Skeletal muscle cell (primary cell): ENCODE measurements at places on chromosomes 3 and 15.

GRCh38 chr3:169954142-169954756 lies 12.4 kb upstream of the SEC62 start:
- no peak for DNase-seq

DNA sequence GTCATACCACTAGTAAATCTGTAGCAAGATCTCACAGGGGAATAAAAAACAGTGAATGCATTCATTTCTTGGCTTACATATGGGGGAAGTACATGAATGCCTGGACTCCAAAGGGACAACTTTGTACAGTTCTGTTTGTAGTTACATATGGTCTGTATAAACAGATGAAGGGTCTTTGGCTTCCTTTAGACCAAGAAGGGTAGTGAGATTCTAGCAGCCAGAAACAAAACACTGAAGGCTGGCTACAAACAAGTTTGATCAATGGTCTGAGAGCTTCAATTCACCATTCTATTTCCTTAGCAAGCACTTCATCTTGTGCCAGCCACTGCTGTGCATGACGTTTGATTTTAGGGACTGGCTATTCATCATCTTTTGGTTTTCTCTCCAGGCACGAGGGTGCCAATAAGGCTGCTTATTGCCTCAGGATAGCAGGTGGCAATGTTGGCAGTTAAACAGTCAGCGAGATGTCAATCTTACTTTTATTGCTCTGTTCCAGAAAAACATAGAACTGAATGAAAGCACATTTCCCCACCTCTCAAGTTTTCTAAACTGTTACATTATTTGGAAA lies 313.7 kb upstream of the COL8A1 start:
- no peak for DNase-seq

GRCh38 chr3:73510784-73511183 lies 114.0 kb downstream of the PDZRN3 start:
- DNase-seq: no peak

DNA sequence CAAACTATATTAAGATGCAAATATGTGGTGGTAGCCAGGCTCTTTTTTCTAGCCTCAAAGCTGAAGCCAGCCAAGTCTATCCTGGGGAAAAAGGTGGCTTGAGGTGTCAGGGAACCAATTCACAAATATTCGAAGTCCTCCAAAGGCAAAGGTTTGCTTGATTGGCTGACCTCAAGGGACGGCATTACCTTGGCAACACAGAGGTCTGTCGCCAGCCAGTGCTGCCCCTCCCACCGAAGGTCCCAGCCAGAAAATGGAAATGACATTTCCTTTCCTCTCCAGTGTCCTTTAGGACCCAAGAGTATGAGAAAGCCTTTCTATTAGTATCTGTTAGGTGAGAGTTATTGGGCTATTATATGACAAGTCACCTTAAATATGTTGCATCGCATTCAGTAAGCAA lies 96.0 kb upstream of the LIMD1 start:
- no peak for DNase-seq

DNA sequence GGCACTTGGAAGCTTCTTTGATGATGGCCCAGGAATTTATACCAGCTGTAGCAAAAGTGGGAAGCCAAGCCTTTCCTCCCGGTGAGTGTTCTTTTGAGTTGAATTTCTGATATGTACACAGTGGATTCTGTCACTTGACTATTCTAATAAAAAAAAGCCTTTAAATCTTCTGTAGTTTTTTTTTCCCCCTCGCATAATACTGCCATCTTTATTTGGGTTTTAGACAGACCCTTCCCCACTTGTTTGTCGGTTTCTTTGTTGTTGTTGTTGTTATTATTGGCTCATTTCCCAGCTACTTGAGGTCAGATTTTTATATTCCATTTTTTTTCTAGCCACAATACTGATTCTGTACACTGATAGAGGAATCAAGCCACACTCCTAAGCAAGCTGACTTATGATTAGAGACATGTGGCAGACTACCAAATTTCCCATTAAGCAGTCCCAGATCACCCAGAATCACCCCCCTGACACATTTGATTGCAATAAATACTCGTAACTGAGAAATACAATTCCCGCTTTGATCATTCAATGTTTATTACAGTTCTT lies 122.4 kb upstream of the IL12A start:
- no peak for DNase-seq

GRCh38 chr3:25552251-25552650 lies 112.5 kb downstream of the TOP2B start:
- DNase-seq: no peak
